ENCODE measurements at places on chromosomes 7 and 10.
A peak's percentile ranks its signal among the peaks of the same experiment; 100 is the strongest.

GRCh38 chr7:89514970-89515369, 639.3 kb upstream of the STEAP1 start:
- DNase-seq: no peak

- DNase-seq: no peak
Observed at GRCh38 chr10:34484164-34484563, 330.9 kb downstream of the PARD3 start.

- DNase-seq: no peak
Observed at GRCh38 chr7:553636-554111, 34.0 kb upstream of the PDGFA start.

DNA sequence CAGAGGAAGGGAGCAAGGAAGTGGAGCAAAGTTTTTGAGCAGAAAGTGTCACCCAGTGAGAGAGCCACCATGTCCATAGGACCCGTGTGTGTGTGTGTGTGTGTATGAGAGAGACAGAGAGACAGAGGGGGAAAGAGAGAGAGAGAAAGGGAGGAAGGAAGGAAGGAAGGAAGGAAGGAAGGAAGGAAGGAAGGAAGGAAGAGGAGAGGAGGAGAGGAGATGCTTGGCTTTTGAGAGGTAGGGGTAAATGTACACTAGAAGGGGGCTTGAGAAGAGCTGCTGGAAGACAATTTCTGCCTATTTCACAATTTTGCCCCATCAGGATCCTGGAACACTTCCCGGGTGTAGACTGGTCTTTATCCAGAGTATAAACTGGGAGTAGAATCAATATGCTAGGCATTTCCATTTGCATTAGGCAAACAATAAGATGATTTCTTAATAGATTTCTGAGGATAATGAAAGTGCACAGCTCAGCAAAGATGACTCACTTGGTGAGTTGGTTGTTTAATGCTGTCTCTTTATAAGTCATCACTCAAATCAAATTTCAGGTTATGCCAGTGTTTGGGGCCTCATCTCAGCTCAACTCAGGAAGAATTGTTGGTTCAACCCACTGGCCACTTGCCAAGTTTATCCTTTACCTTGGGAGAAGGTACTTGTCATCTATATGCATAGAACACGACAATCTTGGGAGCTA, 70.0 kb upstream of the FAM13C start:
- no peak for DNase-seq

DNA sequence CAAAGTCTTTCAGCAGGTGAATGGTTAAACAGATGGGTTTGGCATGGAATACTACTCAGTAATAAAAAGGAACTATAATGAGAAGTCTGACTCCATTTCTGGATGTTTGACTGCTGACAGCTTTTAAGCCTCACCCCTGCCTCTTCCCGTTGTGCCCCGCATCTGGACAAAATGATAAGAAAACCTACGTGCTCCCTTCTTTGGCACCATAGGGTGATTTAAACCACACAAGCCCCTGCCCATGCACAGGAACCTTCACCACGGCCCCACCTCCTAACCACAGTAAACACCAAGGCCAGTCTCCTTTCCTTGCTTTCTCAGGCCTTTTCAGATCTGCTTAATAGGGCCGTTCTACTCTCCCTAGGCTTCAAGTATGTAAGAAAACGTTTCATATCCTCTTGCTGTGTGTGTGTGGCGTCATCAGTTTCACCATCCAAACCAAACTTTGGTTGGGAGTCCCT, 47.1 kb upstream of the UBN2 start:
- no peak for DNase-seq

DNA sequence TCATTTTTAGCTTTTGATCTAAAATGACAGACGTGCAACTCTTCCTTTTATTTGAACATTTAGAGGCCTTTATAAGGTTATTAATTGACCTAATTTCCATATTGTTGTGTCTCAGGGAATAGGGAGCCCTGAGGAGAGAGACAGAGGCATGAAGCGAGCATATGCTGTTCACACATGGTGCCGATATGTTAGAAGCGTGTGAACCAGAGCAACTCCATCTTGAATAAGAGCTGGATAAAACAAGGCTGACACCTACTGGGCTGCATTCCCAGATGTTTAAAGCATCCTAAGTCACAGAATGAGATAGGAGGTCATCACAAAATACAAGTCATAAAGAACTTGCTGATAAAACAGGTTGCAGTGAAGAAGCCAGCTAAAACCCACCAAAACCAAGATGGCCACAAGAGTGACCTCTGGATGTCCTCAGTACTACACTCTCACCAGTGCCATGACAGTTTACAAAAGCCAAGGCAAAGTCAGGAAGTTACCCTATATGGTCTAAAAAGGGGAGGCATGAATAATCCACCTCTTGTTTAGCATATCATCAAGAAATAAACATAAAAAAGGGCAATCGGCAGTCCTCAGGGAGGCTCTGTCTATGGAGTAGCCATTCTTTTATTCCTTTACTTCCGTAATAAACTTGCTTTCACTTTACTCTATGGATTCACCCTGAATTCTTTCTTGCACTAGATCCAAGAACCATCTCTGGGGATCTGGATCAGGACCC, 80.1 kb downstream of the SEC61G start:
- DNase-seq: no peak

GRCh38 chr10:59245686-59246085, 69.2 kb downstream of the PHYHIPL start:
- no peak for DNase-seq

DNA sequence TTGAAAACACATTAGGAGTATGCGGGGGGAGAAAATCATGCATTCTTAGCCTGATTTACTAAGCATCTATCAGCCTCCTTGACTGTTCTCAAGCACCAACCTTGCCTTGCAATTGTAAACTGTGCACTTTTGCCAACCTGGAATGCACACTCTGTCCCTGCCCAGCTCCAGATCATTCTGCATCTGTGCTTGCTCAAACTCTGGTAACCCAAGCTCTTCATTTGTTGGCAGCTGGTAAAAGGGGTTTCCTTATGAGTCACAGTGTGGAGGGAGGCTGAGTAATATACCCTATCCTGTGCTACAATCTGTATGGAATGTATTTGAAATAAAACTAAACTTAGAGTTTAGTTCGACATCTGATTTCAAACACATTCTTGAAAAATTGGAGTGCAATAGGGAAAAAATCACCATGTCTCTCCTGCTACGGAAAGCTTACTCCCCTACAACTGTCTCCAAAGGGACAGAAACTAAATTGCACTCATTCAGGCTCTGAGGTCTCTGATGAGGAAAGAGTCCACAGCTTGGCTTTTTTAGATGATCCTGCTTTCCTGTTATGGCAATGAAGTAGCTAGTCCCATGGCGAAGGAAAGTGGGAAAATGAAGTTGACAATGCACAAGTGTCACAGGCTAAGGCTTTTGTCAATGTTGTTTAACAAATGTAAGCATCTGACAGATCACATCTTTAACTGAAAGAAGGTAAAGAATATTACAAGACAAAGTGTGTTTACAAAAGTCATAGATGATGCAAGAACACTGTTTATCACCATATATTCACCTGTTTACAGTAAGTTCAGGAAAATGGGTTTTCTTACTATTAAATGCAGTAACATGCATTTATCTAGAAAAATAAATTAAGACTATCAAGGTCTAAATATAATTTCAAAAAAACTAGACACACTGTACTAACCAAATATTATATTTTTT, 61.9 kb downstream of the TES start:
- DNase-seq: no peak

GRCh38 chr10:54063514-54063913, 737.5 kb downstream of the PCDH15 start:
- no peak for DNase-seq

GRCh38 chr7:11213266-11213665, 239.6 kb downstream of the PHF14 start:
- DNase-seq: no peak

GRCh38 chr7:118053353-118053752, 130.6 kb upstream of the LSM8 start:
- no peak for DNase-seq

DNA sequence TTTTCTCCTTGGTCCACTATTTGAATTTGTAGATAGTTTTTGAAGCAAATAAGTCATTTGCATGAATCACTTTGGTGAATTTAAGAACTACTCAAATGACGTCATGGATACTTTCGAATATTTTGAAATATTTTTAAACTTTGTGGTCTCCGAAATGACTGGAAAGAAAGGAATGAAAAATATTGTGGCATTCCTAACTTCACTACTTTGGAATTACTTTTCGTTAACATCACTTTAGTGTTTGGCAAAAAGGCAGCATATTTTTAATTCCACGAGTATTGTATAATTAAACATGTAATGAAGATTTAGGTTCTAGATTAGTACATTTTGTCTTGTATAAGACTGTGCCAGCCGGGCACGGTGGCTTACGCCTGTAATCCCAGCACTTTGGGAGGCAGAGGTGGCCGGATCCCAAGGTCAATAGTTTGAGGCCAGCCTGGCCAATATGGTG, 35.3 kb upstream of the ZRANB1 start:
- DNase-seq: no peak

DNA sequence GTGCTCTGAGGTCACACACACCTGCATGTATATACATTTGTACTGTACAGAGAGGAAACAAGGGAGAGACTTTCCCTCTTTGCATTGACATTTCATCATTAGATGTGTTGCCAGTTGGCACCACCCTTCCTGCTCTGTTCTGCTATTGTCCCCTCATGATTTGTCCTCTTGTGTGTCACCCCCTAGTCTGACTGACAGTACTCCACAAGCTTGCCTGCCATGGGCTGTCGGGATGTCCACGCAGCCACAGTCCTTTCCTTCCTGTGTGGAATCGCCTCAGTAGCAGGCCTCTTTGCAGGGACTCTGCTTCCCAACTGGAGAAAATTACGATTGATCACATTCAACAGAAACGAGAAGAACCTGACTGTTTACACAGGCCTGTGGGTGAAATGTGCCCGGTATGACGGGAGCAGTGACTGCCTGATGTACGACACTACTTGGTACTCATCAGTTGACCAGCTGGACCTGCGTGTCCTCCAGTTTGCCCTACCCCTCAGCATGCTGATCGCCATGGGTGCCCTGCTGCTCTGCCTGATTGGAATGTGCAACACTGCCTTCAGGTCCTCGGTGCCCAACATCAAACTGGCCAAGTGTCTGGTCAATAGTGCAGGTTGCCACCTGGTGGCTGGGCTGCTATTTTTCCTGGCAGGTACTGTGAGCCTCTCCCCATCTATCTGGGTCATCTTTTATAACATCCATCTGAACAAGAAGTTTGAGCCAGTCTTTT, 9.4 kb downstream of the CLDN12 start:
- DNase-seq: no peak

GRCh38 chr7:153383781-153384180, 624.2 kb downstream of the ACTR3B start:
- DNase-seq: no peak

- no peak for DNase-seq
Observed at GRCh38 chr10:102617041-102617440, 27.2 kb upstream of the TRIM8 start.

GRCh38 chr7:75920431-75921161, 5.6 kb downstream of the POR start:
- DNase-seq: peak; percentile 41

GRCh38 chr7:103795107-103795506, 194.4 kb downstream of the RELN start:
- no peak for DNase-seq

- DNase-seq: no peak
Observed at GRCh38 chr7:155506854-155507337, 39.5 kb downstream of the CNPY1 start.

DNA sequence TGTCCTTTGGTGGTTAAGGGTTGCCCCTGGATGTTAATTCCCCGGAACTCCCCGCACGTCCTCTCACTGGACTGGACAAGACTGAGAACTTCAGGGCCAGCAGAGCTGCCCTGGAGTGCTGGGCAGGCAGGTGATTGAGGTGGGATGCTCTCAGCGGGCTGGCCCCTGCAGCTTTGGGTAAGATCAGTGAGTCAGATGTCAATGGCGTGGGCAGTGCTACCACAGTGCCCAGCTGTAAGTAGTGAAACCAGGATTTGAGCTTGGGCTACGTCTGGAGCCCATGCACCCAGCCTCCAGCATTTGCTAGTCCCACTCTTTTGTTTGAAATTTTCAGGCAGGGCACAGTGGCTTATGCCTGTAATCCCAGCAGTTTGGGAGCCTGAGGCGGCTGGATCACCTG, 6.7 kb upstream of the SEPHS1 start:
- no peak for DNase-seq

DNA sequence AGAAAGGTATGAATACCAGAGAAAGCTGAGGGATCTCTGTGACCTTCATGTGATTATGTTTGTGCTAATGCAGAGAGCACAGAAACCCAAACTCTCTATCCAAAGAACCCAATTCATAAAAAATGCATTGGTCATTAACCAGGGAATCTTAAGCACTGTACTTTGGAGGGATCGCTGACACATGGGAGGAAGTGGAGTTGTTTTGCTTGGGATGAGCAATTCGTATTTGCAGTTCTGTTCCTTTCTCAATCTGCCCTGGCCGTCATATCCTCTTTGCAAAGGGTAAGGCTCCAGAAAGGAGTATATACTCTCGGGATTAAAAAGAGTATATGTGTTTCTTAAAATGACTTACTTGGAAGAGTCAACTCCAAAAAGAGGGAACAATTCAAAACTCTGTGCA, 221.3 kb downstream of the POU6F2 start:
- no peak for DNase-seq

GRCh38 chr10:112811741-112812551, 138.1 kb upstream of the TCF7L2 start:
- no peak for DNase-seq

GRCh38 chr7:143300959-143301935, 13.1 kb downstream of the CASP2 start:
- no peak for DNase-seq

GRCh38 chr7:149081914-149082313, 8.6 kb downstream of the ZNF786 start:
- DNase-seq: no peak

DNA sequence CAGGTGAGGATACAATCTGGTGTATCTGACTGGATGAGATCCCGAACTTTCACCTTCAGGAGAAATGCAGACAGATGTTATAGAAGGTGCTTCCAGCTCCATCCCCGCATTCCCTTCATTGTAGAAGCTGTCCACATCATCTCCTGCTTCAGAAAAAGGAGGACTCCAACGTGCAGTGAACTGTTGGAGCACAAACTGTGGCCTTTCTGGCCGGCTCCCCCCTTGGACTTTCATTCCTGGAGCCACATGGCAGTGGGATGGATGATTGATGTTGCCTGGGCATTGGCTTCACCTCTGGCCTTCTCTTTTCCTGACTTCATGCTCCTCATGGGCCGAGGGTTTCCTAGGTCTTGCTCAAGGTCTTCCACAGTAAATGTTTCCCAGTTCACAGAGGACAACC, 29.6 kb upstream of the ZNF273 start:
- no peak for DNase-seq

GRCh38 chr10:2201534-2202099, 464.3 kb upstream of the ADARB2 start:
- no peak for DNase-seq

- no peak for DNase-seq
Observed at GRCh38 chr7:91020636-91021385, 243.4 kb upstream of the FZD1 start.
